Activated CD4-positive, alpha-beta T cell treated with anti-CD3 and anti-CD28 coated beads, Interleukin-2, amount 10 ng/mL, durations not matched to agents 7 days and 5 days (primary cell): ENCODE measurements at places on chromosomes 13 and 19.
A peak's percentile ranks its signal among the peaks of the same experiment; 100 is the strongest.

DNA sequence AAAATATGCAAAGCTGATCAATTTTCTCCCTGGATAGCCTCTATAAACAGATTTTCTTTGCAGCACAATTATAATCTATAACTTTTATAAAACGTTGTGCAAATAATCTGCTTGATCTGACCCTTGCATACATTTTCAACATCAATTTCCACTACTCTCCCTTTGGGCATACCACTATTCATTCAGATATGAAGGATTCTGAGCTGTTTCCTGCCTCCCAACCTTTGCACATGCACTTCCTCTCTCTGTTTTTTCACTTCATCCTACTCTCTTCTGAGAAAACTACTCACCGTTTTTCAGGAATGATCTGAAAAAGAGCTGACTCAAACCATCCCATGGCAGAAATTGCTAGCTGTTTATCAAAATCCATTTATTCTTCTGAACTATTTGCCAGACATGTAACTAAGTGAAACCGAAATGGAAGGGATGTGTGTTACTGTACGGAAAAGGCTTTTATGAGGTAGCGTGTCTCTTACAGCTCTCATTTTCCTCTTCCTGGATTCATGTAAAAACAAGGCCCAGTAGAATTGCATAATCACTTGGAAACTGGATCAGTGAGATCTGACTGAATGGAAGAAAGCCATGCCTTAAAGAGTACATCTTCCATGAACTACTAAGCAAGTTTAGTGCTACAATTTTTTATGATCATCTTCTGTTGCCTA lies 1447.3 kb upstream of the MIR17HG start:
- no peak for DNase-seq

DNA sequence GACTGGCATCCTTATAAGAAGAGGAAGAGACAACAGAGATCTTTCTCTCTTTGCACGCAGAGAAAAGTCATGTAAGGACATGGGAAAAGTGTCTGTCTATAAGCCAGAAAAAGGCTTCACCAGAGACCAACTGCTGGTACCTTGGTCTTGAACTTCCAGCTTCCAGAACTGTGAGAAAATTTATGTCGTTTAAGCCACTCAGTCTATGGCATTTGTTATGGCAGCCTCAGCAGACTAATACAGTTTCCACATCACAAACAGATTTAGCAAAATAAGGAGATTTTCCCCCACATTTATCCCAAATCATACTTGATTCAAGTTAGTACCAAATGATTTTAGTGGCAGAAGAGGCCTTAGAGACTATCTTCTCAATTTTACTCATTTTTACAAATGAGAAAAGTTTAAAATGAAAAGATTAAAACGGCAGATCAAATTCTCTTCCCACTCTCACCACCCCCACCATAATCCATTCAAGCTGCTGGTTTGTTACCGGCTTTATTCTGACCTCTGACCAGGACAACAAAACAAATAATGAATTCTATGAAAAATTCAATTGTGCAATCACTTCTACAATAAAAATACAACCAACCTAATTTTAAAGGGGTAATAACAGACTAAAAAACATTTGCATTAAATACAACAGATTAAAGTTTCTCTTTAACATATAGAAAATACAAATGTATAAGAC lies 316.3 kb downstream of the TBC1D4 start:
- no peak for DNase-seq

DNA sequence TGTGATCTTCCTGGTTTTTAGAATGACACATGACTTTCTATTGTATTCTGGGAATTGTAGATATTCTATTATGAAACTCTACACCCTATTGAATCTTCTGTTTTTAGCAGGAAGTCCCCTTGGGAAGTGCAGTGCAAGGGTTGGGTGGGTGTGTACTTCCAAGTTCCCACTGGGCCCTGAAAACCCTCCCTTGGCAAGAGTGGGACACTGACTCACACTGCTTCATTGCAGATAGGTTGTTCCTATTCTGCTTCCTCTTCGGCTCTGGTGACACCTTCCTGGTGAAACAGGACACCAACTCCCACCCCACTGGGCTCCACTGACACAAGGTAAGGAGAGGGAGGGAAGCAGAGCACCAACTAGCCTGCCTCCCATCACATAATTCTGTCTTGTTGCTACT lies 121.8 kb downstream of the KCTD12 start:
- DNase-seq = no peak

DNA sequence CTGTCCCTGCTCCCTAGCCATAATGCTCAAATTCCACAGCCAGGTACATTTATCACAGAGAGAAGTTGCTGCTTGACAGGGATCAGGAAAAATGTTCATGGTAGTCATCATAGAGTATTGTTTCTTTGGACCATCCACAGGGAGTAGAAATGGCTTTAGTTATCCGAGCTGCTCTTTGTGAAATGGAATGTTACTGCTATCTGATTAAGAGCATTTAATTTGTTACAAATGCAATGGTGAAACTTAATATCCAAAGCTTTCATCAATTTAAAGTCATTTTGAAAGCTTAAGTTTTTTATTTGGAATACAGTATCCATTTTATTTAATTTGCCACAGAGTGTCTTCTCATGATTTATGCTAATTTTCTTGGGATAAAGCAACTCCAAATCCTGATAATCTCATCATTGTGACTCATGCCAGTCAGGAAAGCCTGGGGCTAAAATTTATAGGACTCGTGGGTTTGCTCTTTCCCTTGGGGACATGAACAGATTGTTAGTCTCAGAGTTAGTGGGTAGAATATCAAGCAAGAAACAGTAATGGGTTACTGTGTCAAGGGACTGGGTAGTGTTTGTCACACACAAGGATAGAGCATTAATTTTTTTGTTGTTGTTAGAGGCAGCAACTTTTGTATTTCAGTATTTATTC lies 59.8 kb downstream of the SCEL start:
- no peak for DNase-seq

DNA sequence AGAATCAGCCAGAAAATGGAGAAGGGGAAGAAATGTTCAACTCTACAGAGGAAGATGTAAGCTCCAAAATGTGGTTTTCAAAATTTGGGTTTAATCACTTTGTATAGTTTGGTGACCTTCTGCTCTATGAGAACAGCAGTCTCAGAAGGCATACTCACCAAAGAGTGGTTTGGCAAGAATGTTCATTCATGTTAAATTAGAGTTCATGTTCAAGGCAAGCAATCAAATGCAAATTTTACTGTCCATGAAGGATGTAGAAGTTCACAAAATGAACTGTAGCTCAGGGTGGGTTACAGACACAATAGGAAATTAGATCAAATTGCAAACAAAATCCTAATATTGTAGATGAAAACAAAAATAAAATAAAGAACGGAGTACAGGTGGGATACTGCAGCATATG lies 606.7 kb upstream of the PCDH20 start:
- DNase-seq = no peak

- no peak for DNase-seq
These were observed 10.6 kb upstream of the MADCAM1 start for GRCh38 chr19:485583-486236.

DNA sequence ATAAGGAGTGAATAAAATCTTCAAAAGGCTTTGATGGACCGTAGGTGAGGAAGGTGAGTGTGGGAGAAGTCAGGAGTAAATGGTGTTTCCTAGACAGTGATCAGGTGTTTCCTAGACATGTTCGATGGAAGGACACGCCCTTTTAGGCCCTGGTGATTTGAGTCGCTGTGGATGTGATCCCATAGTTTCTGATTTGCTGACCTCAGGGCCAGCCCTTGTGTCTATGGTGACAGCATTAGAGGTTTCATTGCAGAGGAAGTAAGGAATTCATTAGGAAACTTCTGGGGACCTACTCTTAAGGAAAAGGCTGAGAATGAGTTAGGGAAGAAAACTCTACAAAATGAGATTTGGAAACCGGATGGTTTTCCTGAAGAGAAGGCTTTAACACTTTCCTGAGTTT lies 31.5 kb upstream of the RNF113B start:
- no peak for DNase-seq

DNA sequence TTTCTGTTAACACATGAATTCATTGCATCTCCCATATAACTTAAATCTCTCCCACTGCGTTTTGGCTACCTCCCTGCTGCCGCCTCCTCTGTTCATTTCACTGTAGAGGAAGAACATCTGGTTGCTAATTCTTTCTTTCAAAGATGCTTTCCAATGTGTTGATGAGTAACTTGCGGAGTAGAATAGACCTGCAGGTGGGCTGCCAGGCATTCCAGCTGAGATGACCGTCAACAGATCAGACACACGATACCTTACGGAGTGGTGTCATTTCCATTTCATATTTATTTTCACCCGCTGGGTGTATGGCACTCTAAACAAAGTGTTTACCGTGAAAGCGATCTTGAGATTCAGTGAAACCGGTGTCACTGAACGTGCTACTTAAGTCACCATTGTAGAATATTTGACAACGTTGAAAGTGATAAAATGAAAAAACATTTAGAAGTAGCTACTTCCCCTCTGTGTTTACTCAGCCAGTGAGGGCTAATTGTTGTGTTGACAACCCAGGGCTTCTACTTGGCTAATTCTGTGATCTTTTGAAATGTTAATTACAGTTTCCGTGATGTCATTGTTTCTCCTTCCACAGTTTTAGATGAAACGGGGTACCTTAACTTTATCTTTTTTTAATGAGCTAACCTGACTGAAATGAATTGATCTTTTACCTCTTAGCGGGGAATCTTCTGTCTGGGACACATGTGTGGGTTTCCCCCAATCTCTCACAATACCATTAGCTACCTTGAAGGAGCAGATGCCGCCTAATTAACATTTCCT lies 228.5 kb upstream of the ARGLU1 start:
- DNase-seq = no peak

GRCh38 chr19:48795685-48796070 lies 15.2 kb downstream of the BCAT2 start:
- DNase-seq = no peak

DNA sequence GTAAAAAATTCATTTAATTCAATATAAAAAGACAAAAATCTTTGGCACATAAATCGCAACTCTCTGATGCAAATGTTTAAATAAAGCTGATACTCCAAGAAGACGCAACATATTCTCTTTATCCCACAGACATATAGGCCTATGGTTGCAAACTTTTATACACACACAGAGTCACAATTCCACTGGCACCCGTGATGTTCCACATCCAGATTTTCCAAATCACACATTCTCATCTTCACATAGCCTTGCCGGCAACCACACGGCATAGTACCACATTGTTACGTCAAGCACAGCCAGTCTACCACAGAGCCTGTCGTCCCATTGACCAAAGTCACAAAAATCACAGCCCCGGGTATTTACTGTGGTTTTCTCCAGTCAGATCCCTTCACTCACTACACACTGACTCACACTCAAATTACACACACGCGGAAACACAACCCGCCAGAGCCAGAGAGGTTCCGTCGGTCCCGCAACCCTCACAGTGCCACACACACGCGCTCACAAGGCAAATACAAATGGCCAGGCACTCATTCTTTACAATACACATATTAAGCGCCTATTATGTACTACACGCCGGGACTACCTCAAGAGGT lies 546 bp upstream of the ZNF546 start:
- DNase-seq = peak; percentile 50

GRCh38 chr13:71448080-71448630 lies 418.8 kb downstream of the DACH1 start:
- no peak for DNase-seq

- no peak for DNase-seq
These were observed 38.7 kb upstream of the PCDH8 start for GRCh38 chr13:52887165-52887564.

DNA sequence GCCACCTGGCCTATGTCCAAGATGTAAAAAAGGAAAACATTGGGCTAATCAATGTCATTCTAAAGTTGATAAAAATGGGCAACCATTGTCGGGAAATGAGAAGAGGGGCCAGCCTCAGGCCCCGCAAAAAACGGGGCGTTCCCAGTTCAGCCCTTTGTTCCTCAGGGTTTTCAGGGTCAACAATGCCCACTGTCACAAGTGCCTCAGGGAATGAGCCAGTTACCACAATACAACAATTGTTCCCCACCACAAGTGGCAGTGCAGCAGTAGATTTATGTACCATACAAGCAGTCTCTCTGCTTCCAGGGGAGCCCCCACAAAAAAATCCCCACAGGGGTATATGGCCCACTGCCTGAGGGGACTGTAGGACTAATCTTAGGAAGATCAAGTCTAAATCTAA lies 112.5 kb downstream of the ZNF486 start:
- no peak for DNase-seq

- no peak for DNase-seq
These were observed 167.2 kb downstream of the FGF14 start for GRCh38 chr13:102234618-102235017.

GRCh38 chr19:4069331-4069959 lies 2.7 kb upstream of the ZBTB7A start:
- DNase-seq = peak; percentile 76

DNA sequence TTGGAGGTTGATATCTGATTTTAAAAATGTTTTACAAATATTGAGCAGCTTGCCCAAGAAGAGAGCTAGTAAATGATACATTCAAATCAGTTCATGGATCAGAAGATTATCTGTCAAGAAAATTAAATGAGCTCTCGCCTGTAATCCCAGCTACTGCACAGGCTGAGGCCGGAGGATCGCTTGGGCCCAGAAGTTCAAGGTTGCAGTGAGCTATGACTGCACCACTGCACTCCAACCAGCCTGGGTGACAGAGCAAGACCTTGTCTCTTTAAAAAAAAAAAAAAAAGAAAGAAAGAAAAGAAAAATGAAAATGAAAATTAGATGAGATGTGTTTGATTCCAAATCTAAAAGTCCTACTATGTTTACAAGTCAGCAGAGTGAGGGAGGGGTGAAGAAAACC lies 2.4 kb downstream of the SPART start:
- DNase-seq = no peak

DNA sequence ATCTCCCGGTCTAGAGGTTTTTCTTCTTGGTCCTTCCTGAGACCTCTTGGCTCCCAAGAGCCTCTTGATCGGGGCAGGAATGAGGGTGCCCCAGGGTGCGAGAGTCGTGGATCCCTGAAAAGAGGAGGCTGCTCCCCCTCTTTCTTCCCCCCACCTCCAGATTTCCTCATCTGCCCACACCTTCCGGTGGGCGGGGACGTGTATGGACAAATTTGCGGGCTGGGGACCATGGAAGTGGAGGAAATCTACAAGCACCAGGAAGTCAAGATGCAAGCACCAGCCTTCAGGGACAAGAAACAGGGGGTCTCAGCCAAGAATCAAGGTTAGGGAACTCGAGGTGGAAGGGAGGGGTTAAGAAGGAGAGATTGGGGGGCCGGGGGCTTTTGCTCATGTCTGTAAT lies at the start of gene MCEMP1:
Gene MCEMP1, plus strand, starts transcription at position 237 of the 400 bp plus-strand sequence. Its CDS starts 31 bp downstream, at position 268.
- DNase-seq = no peak

- DNase-seq = peak; percentile 89
These were observed 35.8 kb downstream of the RNF6 start for GRCh38 chr13:26186118-26186870.

- DNase-seq = peak; percentile 54
These were observed 6.5 kb downstream of the UNC13A start for GRCh38 chr19:17681505-17682125.

DNA sequence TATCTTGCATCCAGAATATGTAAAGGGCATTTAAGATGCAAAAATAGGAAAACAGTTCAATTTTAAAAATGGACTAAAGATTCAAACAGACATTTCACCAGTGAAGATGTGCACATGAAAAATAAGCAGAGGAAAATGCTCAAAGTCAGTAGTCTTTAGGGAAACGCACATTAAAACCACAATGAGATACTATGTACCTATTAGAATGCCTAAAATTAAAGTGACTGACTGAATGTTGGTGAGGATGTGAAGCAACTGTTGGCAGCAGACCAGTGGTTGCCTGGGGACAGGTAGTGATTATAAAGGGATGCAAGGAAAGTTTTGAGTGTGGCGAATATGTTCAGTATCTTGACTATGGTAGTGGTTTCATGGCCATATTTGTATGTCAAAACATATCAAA lies 75.2 kb downstream of the DGKH start:
- DNase-seq = no peak

GRCh38 chr13:93672996-93673395 lies 446.4 kb downstream of the GPC6 start:
- no peak for DNase-seq
